ENCODE measurements at places on chromosomes 2 and 18.

DNA sequence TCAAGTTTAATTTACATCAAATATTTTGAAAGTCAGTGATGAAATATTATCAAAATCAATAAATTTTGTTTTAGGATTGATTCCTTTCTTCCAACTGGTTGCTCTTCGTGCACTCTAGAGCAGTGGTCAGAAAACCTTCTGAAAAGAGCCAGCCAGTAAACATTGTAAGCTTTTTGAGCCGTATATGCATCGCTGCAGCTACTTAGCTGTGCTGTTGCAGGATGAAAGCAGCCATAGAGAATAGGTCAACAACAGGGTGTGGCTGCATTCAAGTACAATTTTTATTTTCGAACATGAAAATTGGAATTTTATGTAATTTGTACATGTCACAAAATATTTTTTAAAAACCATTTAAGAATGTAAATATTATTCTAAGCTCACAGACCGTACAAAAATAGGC is 94.9 kb downstream of the MGAT5 start:
- DNase-seq = no peak

DNA sequence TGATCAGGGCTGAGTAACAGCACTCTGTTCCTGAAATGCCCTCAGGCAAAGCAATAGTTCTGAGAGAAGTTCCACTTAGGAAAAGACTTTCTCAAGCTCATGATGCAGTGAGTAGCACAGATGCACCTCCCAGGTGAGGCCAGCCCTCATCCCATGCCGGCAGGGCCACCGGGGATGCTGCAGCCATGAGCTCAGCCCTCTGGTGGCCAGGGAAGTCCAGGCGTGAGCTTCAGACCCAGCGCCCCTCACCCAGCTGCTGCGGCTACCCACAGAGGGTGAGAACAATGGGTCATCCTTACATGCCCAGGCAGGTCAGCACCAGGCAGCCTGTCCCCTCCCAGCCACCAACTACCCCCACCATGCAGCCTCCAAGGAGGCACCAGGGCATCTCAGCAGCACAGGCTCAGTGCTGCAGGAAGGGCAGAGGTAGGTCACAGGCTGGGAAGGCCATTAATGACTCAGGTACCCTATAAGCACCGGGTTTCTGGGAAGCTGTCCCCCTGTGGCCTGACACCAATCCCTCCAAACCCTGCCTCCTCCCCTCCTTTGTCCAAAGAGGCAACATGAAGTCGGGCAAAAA is 50.6 kb downstream of the TTC32 start:
- DNase-seq = no peak

- no peak for DNase-seq
Measured at GRCh38 chr2:74238879-74239278, 40.5 kb downstream of the MTHFD2 start.

DNA sequence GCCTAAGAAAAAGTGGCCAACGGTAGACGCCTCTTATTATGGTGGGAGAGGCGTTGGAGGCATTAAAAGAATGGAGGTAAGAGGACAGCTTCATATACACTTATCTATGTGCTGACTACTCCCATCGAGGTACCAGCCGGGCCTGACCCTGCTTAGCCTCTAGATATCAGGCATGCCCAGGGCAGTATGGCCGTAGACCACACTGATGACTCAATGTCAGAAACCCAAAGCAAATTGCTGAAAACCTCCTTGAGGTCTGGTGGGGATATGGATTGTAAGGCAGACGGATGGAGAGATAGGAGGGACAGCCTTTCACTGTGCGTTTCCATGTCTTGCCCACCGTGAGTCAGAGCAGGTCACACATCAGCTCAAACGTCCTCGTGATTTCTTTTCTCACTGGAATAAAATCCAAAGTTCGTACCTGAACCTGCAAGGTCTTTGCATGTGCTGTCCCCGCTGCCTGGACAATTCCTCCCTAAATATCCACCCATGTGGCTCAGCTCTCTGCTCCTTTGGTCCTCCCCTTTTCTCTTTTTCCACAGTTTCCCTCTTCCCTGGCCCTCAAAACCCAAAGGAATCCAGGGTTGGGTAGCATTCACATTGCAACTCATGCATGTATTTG is 168.9 kb downstream of the ANTXR1 start:
- no peak for DNase-seq

DNA sequence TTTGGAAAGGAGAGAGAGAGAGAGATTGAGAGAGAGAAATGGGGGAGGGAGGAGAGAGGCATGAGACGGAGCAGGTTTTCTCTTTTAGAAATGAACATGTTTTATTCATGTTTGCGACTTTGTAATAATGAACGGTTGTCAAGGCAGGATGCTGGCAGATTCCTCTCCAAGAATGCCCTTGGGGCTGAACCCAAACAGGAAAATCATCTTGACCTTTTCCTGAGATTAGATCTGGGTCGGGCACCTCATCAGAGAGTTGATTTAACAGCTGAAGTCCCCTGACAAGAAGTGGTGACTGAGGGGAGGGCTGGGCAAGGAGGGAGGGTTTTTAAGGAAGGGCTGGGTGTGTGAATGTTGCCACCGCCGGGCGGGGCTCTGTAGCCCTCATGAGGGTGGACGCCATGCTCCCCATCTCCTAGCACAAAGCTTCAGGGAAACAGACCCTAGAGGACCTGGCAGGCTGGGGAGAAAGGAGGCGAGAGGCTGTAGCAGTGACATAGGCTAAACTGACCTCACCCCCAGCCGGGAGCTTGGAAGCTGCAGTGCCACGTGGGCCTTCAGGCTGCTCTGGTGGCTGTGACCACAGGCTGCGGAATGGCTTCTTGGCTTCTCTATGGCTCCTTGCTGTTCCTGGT is 60.0 kb downstream of the LIPG start:
- DNase-seq = no peak

DNA sequence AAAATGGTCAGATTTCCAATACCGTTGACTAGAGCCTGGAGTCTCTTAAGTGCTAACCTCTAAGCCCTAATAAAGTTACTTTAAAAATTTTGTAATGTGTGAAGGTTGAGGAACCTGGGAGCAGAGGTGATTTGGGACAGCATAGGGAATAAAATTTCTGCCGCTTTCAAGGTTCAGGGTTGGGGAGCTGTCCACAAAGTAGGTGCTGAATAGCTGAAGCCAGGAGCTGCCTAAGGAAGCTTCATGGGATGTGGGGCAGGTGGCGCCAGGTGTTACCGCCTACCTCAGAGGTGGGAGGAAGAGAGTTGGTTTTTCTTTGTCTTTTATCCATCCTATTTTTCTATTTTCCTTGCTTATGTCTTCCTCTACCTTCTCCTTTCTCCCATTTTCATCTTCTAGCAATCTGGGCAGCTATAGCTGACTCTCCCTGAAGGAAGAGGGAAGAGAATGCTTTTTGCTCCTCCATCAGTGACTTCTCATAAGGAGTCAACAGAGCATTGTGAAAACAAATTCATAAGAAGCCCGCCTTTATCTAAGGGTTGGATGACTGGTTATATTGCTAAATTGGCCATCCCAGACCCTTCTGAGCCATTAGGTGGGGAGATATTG is 178.7 kb downstream of the CLIP4 start:
- DNase-seq = no peak

DNA sequence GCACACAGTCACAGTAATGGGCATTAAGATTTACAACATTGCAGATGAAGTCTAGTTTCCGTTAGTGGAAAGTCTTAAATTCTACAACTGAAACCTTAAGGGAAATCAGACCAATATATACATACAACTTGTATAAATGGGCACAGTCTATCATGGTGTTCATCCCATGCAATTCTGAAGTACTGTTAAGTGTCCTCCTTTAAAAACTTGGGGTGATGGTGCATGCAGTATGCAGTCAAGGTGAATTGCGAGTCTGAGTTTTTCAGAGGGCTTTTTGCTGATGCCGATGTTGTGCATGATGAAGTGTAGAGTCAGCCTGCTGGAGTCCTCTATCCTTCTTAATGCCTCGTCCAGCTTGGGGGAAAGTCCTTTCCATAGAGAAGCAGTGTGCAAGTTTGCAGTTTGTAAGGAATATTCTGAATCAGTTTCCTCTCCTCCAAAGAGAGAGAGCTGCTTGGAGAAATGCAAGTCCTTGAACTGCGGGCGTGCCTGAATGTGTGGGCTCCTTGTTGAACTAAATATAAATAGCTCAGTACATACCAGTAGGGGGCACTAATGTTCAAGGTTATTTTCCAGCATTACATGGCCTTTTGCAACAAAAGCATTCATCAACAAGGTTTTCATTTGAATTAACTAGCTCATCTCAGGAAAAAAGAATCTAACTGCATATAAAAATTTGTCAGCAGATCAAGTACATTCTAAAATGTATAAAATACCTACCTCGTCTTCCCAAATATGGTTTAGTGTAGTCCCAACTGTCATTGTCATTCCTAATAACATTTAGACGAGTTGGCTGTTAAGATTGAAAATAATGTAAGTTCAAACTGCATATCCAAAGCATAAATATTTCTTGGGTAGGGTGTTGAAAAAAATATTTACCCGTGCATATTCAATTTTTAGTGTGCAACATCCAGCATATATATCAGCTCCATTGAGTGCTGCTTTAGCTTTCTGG is 21.3 kb downstream of the HNRNPLL start:
- DNase-seq = peak; percentile 73

GRCh38 chr2:200379481-200380090 is 73.1 kb downstream of the SPATS2L start:
- DNase-seq = no peak

DNA sequence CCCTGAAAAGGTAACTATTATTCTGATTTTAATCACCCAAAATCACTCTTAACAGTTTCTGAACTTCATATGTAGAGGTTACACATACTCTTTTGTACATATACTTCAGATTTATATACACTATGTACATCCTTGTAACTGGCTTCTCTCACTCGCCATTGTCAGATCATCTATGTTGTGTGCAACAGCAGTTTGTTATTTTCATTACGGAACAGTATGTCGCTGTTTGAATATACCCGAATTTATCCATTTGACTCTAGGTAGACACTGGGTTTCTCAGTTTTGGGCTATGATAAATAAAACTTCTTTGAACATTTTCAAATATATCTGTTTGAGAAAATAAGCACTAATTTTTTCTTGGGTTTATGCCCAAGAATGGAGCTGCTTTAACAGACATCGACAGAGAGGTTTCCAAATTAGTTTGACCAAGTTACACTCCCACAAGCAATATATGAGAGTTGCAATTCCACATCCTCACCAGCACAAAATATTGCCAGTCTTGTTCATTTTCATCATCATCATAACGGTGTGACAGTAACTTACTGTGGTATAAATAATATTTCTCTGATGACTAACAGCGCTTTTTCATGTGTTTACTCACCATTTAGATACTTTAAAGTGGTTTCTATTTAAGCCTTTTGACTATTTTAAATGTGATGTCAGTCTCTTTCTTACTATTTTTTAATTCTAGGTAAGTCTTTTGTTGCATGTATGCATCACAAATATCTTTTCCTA is 80.9 kb downstream of the SMC6 start:
- DNase-seq = no peak

DNA sequence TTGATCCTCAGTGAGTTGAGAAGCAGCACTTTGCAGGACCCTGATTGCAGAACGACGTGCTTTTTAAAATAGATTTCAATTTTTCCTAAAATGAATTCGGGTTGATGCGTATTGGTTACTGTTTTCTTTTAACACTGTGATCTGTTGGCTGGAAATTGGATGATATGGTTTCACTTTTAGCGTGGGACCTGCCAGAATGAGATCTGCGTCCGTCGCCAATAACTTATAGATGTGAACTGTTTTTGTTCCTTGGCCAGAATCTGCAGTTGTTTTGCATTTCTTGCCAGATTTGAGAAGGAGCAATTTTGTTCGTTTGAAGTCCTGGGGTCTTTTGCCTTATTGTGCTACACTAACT is 703 bp downstream of the UGGT1 start:
- DNase-seq = no peak

GRCh38 chr2:160742667-160743066 is 249.1 kb upstream of the RBMS1 start:
- DNase-seq = no peak

DNA sequence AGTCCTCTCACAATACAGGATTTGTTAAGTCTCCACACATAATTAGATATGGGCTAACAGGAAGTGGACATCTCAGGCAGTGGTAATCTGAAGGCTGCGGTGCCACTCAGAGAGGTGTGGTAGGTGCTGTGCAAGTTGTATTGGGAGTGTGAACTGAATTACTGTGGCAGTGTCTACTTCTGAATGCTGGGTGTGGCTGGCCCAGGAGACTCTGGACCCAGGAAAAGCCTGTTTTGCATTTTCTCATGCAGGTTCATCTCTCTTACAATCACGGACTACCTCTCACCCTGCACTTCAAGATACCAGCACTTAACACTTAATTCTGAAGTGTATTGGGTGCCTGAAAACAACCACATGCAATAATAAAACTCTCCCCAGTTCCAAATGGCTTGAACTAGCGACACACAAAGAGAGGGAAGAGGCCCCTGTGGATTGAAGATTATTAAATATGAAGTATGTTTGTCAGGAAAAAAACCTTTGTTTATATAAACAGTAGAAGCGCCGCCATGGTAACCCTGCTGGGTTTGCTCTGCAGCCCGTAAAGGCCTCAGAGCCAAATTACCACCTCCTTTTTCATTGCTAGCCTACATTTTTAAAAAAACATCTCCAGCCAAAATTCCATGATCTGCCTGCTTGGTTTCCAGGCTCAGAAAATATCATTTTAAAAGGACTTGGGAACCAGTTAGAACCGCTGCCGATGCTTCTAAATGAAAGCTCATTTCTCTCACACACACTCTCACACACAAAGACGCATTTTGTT is 77.5 kb downstream of the GFPT1 start:
- DNase-seq = peak; percentile 79

GRCh38 chr2:133416736-133417135 is 151.5 kb downstream of the NCKAP5 start:
- no peak for DNase-seq

DNA sequence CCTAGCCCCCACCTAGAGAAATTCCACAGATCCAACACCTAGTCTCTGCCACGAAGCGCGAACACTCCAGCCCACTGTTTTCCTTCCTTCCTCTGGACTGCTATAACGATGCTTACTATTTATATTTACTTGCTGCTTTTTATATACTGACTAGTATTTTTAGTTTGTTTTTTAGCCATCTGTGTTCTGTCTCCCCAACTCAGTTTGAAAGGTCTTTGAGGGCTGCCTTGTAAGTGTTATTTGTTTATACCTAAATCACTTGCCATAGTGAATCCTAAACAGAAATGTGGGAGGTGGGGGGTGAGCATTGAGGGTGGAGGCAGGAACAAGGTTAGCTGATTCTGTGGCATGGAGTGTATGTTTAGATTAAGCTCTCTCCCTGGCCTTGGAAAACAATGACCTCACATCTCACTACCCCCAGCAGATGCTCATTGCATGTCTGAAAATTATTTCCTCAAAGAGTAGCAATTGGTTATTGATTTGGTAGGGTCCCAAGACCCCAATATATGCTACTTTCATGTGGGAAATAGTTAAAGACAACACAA is 1.1 kb upstream of the NCKAP5 start:
- DNase-seq = no peak

DNA sequence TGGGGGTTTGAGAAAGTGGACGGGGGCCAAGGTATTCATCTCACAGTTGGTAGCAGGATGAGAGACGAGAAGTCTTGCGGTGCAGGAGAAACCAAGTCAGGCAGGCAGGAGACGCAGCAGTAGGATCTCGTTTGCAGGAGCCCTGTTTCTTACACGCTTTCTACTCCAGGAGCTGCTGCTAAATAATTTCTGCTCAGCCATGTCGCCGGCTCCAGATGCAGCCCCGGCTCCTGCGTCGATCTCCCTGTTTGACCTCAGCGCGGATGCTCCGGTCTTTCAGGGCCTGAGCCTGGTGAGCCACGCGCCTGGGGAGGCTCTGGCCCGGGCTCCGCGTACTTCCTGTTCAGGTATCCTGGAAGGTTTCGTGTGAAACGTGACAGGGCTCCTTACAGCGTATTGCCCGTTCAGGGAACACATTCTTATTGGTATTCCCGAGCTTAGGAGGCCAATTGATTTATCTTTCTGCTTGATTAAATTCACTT is 494 bp downstream of the ANKZF1 start:
- peak; percentile 16 for DNase-seq

GRCh38 chr18:25805939-25806338 is 284.5 kb downstream of the SS18 start:
- DNase-seq = no peak
